ENCODE measurements at places on chromosomes 1 and 21. TPM values are rescaled to one million over a fixed set of nuclear protein-coding genes. Genes with fewer than 3 reads are reported as not detected.

- H3K36me3 ChIP-seq, result no peaks in the 10 kb centered on the region
- no peak overlapping the region for H3K4me3 ChIP-seq
- peaks cover 16% of the 10 kb centered on the region for H3K4me1 ChIP-seq
- no peak for DNase-seq
- H3K27ac ChIP-seq, result no peak overlapping the region
- no peaks in the 10 kb centered on the region for H3K27me3 ChIP-seq
These were observed 215.8 kb upstream of the JUN start for GRCh38 chr1:58999676-59000075.

The SPRR1A gene
- not detected for total RNA-seq

The HES3 gene
- not detected for total RNA-seq

DNA sequence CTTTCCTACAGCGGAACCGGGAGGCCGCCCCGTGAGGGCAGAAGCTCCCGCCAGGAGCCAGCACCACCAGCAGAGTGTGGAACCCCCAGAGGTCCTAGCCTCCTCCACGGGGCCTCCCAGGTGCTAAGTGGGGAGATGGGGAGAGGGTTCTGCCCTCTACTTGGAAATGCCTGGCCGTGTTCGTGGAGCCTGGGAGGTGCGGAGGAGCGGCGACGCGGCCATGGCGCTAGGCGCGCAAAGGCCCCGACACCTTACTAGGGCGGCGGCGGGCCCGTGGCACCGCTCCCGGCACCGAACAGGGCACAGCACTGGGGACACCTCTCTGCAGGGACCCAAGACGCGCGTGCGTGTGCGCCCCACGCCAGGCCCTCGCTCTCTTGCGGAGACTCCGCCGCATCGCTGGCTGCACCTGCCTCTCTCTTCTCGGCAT lies 1.3 kb upstream of the CACNA1E start:
- DNase-seq, result no peak
